Forelimb muscle (tissue), 1 donor: ENCODE measurements at places on chromosomes 3 and 15. TPM values are rescaled to one million over a fixed set of nuclear protein-coding genes. Genes with fewer than 3 reads are reported as not detected.

CD276 gene
- 107 TPM for polyA plus RNA-seq

SLC27A2 gene
- 0.09 TPM for polyA plus RNA-seq

- DNase-seq: no peak
Observed at GRCh38 chr15:31396881-31397560, 70.4 kb downstream of the KLF13 start.

GRCh38 chr15:62067448-62068044 is 769 bp downstream of the C2CD4A start:
- no peak for DNase-seq

SAMD7 gene
- not detected for polyA plus RNA-seq

DNA sequence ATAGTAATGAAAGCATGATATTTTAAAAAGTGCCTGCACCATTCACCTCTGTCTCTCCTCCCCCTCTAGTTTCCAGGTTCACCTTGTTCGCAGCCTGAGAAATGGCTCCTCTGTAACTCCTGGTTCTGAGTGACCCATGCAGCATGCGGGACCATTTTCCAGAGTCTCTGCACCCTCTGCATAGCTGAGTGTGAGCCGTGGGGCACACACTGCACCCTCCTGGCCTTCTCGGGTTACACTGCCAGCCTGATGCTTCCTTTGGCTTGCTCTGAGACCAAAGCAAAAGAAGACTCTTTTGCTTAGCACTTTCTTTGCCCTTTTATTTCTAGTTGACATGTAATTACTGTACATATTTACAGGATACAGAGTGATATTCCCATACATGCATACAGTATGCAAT is 287.3 kb downstream of the GABRG3 start:
- DNase-seq: no peak

DNA sequence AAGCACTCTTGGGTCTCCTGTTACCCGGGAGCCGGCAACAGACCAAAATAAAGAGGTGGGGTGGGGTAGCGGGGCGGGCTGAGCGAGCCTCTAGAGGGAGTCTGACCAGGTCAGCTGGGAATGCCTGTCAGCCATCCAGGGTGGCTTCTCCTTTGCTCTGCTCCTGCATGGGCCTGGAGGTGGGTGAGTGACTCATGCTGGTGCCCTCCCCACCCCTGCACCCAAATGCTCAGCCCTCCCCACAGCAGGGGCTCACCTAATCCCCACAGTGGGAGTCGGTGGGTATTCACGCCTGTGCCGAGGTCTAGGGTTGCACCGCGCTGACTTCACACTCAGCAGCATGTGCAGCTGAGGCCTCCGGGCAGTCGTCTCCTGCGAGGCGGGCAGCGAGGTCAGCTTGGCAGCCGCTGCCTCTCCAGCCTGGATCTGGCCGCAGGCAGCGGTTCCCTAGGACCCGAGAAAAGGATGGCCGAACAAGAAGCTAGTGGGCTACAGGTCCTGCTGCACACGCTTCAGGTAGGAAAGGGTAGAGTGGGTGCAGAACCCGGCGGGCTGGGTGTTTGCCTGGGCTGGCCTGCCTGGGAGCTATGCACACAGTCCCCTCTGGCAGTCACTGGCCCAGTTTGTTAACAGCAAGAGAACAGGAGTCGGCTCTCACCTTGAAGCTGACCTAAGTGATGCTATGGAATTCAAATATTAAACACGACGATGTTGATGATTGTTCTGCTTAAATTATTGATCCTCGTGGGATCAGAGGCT is at the start of gene AGBL1:
Gene AGBL1 (plus strand): TSS at position 364 of the 759 bp plus-strand sequence.
- no peak for DNase-seq

GRCh38 chr3:39982665-39983357 is 173.4 kb downstream of the MYRIP start:
- no peak for DNase-seq

DNA sequence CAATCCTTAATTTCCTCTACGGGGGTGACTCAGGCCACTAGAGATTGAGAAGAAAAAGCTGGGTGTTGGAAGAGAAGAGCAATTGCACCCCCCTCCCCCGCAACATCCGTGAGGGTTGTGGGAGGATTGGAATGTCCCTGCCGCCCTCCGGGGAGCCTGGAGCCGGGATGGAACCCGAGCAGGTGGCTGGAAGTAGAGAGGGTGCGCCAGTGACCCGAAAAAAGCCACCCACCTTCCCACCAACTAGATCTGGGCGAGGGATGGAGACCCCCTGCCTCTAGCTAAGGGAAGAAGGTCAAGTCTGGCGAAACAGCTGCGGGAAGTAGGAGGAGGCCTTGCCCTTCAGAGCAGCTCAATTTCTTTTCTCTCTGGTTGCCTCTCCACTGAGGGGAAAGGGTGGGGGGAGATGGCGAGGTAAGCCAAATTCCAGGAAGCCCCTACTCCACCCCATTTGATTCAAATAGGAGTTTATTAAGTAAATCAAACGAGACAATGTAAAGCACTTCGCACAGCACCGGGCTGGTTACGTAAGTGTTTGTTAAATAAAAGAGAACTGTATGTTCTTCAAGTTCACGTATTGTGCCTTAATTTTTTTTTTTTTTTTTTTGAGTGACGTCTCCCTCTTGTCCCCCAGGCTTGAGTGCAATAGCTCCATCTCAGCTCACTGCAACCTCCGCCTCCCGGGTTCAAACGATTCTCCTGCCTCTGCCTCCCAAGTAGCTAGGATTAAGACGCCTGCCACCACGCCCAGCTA is 1.1 kb upstream of the WWTR1 start:
- DNase-seq: no peak

DNA sequence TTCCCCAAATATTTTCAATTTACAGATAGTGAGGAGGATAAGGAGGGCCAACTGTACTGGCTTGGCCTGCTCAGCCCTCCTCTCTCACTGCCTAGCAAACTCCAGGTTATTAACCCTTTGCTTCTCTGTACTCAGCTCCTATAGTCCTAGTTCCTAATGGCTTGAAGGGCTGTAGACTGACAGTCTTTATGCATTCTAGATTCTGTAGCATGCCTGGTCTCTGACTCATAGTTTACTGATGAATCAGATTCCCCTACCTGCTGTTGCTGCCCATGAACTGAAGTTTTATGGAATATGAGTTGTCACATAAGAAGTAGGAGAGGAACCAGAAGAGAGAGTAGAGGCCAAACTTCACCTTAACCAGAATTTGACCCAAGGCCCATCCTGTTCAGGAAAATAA is 27.1 kb upstream of the MAP3K13 start:
- DNase-seq: no peak

- DNase-seq: peak; percentile 45
Observed at GRCh38 chr3:118080889-118081288, 953.8 kb downstream of the IGSF11 start.

- peak; percentile 36 for DNase-seq
Observed at GRCh38 chr3:149494022-149494758, 19.7 kb downstream of the TM4SF4 start.

DNA sequence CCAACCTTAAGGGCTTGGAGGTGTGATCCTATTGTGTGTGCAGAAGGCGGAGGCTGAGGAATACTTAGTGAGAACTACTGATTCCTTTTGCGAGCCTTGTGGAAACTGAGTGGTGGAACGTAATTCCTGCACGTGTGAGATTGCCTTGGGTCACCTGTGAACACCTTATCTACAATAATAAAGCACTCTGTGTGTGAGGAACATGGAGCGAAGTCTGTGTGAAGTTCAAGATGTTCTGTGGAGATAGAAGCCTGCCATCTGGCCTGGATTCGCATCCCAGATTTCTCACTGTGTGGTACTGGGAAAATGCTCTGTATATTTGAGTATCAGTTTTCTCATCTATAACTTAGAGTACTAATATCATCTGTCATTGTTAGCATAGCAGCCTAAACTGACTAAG is 179.5 kb upstream of the PDZRN3 start:
- no peak for DNase-seq

IGDCC3 gene
- polyA plus RNA-seq: 3.7 TPM
